Stimulated activated CD4-positive, alpha-beta T cell treated with anti-CD3 and anti-CD28 coated beads, Interleukin-2, amount 100 ng/mL, for 48 hours (primary cell): ENCODE measurements at places on chromosomes 16 and 17.

DNA sequence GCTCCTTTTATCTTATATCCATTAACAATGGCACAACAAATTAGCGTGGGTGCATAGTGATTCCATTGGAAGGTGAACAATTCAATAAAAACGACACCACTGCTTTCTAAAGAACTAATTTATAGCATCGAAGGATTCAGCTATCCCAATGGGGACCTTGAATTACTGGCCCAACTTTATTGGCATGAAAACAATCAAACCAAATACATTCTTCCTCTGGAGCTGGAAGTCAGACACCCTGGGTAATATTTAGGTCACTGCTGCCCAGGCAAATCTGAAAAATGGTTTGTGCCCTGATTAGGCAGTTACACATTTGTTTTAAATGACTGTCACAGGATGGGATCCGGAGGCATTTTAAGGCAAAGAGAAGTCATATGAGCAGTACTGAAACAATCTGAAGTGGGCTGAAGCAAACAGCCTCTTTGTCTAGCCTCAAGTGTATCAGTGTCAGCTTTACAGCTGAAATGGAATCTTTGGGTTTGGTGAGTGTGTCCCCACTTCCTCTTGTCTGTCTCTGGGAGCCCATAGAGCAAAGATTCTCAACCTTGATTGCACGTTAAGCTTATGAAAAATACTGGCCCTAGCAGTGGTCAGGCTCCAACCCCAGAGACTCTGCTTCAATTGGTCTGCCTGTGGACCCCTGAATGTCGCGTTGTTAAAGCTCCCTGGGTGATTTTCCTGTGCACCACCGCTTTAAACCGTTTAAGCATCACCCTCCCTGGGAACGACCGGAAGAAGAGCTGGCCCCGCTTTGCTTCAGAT lies 30.3 kb downstream of the CDK5R1 start:
- no peak for DNase-seq

- no peak for DNase-seq
Observed at GRCh38 chr16:22888791-22889190, 74.8 kb downstream of the HS3ST2 start.

- no peak for DNase-seq
Observed at GRCh38 chr16:67720236-67720635, 1.1 kb upstream of the GFOD2 start.

DNA sequence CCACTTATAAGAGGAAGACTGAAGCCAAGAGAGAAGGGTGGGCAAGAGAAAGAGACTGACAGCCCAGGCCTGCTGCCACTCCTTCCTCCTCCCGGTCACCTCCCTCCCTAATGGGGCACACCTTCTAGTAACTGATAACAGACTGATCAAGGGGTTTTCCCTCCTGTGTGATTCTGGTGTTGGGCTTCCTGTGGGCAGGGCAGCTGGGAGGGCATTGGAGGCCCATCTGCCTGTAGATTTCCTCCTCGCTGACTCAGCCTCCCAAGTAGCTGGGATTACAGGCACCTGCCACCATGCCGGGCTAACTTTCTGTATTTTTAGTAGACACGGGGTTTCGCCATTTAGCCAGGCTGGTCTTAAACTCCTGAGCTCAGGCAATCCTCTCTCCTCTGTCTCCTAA lies 16.2 kb downstream of the CA4 start:
- no peak for DNase-seq

GRCh38 chr17:81170727-81171494 lies 4.9 kb upstream of the AATK start:
- DNase-seq, result no peak

DNA sequence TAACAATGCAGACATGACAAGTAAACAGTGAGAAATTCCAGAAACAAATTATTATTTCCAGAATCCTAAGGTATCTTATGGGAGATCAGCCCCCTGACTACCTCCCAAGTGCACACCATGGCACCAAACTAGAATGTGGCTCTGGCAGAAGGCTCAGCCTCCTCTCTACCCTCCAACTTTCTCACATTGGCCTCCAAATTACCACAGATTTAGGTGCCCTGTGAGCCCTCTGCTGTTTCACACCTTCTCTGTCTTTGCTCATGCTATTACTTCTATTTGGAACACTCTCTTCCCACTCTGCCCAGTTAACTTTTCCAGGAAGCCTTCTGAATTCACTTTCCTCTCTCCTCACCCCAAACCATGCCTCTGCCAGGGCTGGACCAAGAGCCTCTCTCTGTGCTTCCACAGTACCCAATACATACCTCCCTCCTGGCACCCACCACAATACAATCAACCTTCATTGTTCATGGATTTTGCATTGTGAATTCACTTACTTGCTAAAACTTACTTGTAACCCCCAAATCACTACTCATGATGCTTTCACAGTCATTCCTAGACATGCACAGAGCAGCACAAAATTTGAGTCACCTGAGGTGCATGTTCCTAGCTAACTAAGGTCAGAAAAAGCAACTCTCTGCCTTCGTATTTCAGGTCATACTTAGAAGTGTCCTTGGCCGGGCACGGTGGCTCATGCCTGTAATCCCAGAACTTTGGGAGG lies 31.4 kb downstream of the SMG6 start:
- no peak for DNase-seq
